ENCODE measurements at places on chromosomes 11 and 22. TPM values are rescaled to one million over a fixed set of nuclear protein-coding genes. Genes with fewer than 3 reads are reported as not detected.

DNA sequence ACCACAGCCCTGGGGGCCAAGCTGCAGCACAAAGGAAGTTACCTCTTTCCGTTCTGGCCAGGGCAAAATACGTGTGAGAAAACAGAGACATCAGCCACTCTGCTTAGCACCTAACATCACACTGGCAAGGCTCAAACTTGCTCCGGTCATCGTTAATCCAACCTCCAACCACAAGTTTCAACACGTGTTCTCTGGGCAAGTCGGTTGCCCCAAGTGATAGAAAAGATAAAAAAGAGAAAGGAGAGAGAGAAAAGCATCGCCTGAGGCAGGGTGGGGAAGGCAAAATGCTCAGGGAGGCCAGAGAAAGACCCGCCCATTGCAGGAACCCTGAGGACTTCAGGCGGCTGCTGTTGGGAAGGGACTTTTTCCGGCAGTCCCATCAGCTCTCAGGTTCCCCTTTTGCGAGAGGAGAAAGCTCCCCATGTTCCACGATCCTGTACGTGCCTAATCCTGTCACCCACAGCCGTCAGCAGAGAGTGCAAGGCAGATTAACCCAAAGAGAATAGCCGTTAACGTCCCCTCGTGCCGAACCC, 18.5 kb upstream of the B4GALNT4 start:
- no peak for DNase-seq

Gene TMEM191B
- total RNA-seq, result 5.2 TPM

Gene MMP12
- total RNA-seq, result 0.27 TPM

DNA sequence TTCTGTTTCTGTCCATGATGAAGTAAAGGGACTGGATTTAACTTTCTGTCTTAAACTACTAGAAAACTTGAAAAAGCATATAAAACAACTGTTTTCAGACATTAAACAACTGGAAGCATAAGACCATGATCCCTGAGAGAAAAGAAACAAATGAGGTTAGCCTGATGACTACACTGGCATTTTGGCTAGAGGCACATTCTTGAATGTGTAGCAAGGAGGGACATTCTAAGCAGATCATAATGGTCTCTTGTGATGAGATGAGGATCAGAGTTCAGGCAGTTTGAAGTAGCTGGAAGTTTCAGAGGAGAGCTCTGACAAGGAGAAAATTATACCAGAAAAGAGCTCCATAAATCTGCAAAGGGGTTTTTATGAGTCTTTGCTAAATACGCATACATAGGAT, 75.4 kb downstream of the AASDHPPT start:
- no peak for DNase-seq

Gene OTOG
- total RNA-seq, result 0.21 TPM

- DNase-seq, result no peak
These were observed 8.0 kb upstream of the LIN7C start for GRCh38 chr11:27514558-27514957.

GRCh38 chr11:48044577-48044976, 64.2 kb downstream of the PTPRJ start:
- DNase-seq, result no peak

- DNase-seq, result no peak
These were observed 30.8 kb upstream of the POU2AF1 start for GRCh38 chr11:111409915-111410314.

GRCh38 chr11:61657566-61658290, 22.5 kb upstream of the DAGLA start:
- no peak for DNase-seq

- DNase-seq, result peak; percentile 58
These were observed 65.2 kb downstream of the CD82 start for GRCh38 chr11:44630511-44631210.

Gene SLC22A9
- total RNA-seq, result 0.19 TPM

- DNase-seq, result no peak
These were observed 270.5 kb upstream of the B3GAT1 start for GRCh38 chr11:134682577-134682976.

Gene DGCR6
- total RNA-seq, result 5.0 TPM

DNA sequence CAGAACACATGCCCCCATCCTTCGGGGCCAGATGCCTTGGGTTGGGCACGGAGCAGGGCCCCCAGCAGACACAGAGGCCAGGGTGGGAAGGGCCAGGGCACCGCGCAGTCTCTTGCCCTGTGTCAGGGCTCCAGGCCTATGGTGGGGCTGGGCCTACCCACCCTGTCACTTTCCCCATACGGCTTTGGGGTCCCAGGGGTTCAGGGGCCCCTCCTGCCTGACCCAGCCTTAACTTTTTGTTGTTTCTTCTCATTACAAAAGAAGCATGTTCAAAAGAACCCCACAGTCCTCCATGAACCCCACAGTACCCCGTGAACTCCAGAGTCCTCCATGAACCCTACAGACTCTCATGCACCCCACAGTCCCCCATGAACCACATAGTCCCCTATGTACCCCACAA, 33.0 kb upstream of the CCDC188 start:
- DNase-seq, result no peak

DNA sequence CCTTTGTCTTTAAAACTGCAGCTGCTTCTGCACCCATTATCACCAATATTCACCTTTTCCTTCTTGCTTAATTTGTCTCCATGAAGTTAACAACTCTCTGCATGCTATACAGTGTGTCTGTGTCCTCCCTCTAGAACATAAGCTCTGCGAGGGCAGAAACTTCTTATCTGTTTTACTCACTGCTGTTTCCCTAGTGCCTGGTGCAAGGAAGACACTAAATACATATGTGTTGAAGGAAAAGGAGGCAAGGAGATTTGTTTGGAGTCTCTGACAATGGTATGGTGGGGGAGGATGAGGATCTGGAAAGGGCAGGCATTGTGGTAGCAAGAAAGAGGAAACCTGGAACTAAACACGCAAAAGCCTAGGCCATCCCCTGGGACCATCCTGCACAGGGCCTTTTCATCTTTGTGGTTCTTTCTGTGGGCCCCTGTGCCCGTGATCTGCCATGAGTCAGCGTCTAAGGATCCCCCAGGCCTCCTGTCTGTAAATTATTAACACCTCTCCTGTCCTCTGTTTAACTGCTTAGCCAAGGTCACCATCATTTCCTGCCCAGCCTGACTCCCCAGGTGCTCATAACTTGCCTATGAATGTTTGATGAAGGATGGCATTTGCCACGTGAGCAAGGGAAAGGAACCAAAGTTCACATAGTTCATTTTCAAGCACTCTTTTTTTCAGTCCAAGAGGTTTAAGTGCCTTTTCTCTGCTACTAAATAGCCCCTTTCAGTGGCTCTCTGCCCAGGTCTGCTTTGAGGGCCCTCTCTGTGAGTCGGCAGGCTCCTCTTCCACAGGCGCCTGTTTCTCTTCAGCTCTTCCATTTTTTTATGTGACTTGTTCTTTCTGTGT, 131.1 kb downstream of the RASSF10 start:
- DNase-seq, result no peak

- DNase-seq, result no peak
These were observed 14.1 kb downstream of the SYNGR1 start for GRCh38 chr22:39363751-39364515.

DNA sequence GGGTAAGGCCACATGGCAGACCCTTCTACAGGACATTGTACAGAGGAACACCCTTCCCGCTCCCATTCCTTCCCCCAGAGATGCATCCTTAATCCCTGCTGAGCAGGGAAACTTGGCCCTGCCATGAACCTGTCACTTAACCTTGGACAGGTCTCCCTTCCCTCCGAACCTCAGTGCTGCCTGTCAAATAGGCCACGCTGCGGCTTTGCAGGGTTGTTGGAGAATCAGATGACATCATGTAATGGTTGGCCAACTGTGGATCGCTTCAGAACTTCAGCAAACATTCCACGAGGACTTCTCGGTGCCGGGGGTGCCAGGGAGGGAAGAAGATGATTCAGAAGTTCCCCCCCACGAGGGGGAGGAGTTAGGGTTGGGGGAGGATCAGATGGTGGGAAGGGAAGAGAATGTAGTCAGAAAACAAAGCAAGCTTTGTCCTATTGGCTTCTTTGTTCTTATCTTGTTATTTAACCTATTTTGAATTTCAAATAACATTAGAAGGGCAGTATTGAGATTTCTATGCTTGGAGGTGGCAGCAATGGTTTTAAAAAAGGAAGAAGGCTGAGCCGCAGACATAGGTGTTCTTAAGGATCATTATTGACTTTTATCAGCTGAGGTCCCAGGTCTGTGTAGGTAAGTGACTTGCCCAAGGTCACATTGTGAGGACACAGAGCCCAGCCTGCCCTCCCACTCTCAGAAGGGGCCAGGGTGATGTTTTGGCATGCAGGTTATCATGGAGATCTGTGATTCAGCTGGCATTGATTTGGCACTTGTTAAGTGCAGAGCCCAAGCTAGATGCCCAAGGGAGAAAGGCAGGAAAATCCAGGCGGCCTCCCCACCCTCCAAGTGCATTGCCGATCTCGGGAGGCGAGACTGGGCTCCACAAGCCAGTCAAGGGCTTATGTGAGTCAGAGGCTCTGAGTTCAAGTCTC, 3.1 kb downstream of the CDC42EP1 start:
- DNase-seq, result no peak

- no peak for DNase-seq
These were observed 3.8 kb downstream of the PRG3 start for GRCh38 chr11:57377107-57377506.

DNA sequence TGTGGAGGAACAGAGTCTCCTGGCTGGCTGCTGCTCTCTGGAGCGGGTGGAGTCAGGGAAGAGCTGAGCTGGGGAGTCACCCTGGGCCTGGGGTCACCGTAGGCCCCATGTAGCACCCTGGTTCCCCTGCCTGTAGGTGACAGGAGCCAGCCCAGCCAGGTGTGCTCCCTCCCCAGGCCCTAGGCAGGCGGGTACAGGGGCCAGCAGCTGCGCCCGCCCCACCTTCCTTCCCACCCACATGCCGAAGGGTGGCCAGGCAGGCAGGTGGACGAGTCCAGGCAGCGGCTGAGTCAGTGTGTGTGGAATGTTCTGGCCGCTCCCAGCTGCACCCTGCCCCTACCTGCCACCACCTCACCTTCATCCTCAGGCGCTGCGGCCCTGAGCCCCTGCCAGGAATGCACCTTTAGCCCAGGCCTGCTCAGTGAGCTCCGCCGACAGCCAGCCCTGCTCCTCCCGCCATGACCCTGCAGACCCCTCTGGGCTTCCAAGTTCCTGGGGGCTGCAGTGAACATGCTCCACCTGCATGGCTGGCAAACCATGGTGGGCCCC, 654 bp upstream of the SYT8 start:
- DNase-seq, result no peak

GRCh38 chr22:26229910-26230309, 60.6 kb downstream of the SEZ6L start:
- DNase-seq, result no peak

DNA sequence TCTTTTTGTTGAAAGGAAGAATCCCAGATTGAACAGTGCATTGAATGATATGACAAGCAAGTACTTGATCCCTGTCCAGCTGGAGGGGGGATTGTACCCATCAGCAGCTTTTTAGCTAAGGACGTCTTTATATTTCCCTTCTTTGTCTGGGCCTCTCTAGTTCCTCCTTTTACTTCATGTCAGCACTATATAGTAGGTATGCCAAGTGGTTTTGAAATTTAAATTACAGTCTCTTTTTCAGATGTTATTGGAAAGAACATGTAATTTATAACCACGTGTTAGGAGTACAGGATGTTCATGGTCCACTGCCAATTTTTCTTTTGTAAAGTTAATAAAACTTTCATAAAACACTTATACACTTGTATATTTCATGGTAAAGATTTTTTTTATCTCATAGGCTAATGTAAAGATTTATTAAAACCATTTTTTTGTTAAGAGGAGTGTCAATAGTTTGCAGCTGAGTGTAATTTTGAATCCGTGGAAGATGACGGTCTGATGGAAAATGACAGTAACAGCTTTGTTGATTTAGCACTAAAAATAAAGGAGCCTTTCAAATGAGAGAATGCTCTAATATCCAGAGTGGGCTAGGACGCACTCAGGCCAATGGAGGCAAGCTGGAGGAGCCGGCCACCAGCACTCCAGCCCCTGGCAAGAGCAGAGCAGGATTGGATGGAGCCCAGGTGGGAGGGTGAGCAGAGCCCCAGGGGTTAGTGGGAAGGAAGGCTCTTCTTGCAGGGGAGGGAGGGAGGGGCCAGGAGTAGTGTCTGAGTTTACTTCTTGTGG, 488.3 kb downstream of the INSC start:
- DNase-seq, result no peak

DNA sequence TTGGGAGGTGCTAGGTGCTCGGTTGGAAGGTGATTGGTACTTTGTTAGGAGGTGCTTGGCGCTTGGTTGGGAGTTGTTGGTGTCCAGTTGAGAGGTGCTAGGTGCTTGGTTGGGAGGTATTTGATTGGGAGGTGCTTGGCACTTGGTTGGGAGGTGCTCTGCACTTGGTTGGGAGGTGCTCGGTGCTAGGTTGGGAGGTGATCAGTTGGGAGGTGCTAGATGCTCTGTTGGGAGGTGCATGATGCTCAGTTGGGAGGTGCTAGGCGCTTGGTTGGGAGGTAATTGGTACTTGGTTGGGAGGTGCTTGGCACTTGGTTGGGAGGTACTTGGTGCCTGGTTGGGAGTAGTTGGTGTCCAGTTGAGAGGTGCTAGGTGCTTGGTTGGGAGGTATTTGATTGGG, 40.2 kb downstream of the LRP5 start:
- no peak for DNase-seq

GRCh38 chr11:2811206-2812091, 74.1 kb downstream of the CDKN1C start:
- no peak for DNase-seq

GRCh38 chr22:39170825-39171622, 18.5 kb upstream of the CBX7 start:
- peak; percentile 91 for DNase-seq

- DNase-seq, result no peak
These were observed 117.7 kb downstream of the CACNA1I start for GRCh38 chr22:39688186-39688785.

Gene RFPL3
- total RNA-seq, result 0.24 TPM

DNA sequence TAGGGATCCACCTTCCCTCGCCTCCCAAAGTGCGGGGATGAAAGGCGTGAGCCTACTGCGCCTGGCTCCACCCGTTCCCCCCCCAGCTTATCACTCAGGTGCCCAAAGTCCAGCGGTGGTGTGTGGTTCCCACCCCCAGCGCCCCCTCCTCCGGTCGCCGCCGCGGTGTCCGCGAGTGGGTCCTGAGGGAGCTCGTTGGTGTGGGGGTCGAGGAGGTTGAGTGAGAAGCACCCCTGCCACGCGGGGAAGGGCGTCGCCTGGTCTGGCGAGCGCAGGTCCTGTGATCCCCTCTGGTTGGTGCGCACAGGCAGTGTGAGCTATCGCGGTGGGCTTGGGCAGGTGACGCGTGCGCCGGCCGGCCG, 3900.6 kb upstream of the OR11H1 start:
- no peak for DNase-seq

Gene KDM4D
- 2.4 TPM for total RNA-seq

DNA sequence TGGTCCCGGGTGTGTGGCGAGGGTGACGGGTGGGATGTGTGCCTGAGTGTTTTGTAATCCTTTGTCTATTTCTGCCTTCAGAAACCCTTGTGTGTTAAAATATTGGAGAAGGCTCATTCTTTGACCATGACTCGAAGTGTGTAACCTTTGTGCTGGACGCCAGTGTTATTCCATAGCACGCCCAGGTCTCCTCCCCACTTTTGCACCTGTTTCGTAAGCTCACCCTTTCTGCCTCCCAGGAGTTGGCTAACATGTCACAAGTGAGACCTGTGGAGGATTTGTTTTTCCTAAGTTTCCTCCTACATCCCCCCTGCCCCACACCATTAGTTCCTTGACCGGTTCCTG, 382 bp downstream of the C11orf54 start:
- DNase-seq, result no peak

Gene LMO2
- total RNA-seq, result 13.0 TPM

Measured in type B pancreatic cell (in vitro differentiated cells).